ENCODE measurements at places on chromosomes 12 and 14.

DNA sequence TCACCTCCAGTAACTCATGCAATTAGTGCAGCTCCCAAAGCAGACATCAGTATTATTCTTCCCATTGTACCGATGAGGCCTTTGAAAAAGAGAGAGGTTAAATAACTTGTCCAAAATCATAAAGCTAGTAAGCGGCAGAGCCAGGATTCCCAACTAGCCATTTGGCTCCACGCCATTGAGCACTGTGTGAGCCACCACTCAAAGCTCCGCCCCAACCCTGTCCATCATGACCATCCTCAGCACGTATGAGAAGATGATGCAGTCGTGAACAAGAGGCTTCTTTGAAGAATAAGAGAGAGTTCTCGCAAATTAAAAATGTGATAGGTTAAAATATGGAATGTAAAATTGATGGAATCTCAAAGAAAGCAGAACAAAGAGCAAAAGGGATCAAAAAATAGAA lies 14.6 kb downstream of the CLMN start:
- DNase-seq, result no peak

DNA sequence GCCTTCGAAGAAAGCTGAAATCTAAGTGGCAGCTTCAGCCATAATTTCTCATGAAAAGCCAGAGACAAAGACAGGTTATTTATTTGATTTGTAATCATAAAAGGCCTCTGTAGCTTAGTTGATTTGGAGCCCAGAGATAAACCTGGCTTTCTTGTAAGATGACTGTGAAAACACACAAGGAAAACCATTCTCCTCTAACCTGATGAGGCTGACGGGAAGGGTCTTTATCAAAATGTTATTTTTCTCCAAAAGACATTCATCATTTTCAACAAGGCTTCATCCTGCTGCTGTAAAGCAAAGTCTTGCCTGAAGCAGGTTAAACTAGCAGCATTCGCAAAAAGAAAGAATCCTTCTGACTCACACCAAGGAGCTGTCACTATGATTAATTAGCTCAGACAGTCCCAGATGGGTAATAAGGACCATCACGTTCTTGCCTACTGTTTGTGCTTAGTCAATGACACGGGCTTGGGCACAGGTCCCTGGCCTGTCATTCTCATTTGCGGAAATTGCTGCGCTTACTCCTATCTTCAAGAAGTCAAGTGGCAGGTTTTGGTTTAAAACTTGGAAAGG lies 286.6 kb downstream of the C12orf75 start:
- no peak for DNase-seq

GRCh38 chr12:123760267-123760938 lies 1.7 kb upstream of the DNAH10 start:
- no peak for DNase-seq

DNA sequence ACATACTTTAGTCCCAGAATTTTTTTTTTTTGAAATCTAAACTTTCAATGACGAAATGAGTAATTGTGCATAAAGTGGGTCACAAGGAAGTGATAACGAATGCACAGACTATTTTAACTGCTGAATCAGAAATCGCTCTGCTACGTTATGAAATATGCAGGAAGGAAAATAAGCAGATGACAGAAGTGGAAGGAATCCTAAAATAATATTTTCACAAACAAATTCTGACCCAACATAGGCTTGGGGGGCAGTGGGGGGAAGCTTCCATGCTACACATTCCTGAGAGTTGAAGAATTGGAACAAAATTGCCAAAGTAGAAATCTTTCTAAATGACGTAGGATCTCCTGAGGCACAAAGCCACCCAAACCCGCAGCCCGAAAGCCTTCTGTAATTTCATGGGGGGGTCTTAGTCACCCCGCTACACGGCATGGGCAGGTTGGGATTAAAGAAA lies 89.6 kb downstream of the ARF6 start:
- no peak for DNase-seq

DNA sequence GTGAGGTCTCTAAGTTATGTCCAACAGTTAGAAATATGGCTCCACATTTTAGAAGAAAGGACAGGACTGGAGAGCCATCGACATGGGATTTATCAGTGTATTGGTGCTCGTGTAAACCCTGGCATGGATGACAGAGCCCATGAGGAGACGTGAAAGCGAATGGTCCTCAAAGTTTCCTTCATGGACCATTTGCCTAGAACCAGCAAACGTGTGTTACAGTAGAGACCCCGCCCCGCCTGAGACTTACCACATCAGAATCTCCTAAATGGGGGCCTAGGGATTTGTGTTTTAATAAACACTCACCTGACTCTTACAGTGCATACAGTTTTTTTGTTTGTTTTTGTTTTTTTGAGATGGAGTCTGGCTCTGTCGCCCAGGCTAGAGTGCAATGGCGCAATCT lies 12.2 kb downstream of the EVL start:
- DNase-seq, result no peak

GRCh38 chr14:22086131-22086530 lies 412.5 kb upstream of the OR4E1 start:
- no peak for DNase-seq

DNA sequence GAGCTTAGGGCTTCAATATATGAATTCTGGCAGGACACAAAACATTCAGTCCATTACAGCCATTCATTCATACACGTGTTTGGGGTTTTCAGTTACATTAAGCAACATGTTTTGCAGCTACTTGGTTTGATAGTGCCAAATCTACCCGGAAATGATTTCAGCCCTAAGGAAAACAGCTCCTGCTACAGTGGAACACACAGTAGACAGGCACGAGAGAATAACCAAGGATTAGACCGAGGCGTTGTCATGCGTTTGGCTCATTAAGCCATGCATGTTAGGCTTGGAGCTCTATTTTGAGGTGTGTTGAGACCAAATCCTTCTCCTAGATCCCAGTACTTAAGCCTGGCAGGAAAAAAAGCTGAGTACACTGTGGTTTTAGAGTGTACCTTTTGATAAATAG lies 177.4 kb downstream of the PRKCH start:
- no peak for DNase-seq

GRCh38 chr14:105146181-105146975 lies 22.2 kb downstream of the JAG2 start:
- no peak for DNase-seq

GRCh38 chr14:33737446-33737845 lies 213.4 kb downstream of the EGLN3 start:
- no peak for DNase-seq

DNA sequence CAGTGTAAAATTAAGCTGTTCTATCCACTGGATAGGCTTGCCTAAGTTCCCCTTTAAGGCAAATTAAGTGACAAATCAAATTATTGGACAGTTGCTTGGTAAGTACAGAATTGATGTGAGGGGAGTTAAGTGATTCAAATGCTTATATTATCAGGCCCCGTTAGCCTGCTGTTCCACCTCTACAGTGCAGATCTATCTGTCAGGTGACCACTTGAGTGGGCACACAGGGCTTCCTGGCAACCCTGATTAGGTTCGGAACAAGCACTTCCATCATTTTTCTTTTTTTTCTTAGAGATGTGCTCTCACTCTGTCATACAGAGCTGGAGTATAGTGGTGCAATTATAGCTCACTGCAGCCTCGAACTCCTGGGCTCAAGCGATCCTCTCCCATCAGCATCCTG lies 453.8 kb downstream of the RAD51B start:
- no peak for DNase-seq

GRCh38 chr12:59583003-59583712 lies 12.7 kb upstream of the SLC16A7 start:
- no peak for DNase-seq

DNA sequence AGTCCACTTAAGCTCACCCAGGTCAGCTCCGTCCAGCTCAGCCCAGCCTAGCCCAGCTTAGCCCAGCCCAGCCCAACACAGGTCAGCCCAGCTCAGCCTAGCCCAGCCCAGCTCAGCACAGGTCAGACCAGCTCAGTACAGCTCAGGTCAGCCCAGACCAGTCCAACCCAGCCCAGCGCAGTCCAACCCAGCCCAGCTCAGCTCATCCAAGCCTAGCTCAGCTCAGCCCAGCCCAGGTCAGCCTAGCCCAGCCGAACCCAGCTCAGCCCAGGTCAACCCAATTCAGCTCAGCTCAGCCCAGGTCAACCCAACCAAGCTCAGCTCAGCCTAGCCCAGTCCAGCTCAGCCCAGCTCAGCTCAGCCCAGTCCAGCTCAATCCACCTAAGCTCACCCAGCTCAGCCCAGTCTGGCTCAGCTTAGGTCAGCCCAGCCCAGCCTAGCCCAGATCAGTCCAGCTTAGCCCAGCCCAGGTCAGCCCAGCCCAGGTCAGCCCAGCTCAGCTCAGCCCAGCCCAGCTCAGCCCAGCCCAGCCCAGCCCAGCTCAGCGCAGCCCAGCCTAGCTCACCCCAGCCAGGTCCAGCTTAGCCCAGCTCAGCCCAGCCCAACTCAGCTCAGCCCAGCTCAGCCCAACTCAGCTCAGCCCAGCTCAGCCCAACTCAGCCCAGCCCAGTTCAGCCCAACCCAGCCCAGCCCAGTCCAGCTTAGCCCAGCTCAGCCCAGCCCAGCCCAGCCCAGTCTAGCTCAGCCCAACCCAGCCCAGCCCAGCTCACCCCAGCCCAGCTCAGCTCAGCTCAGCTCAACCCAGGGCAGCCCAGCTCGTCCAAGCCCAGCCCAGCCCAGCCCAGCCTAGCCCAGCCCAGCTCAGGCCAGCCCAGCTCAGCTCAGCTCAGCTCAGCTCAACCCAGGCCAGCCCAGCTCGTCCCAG lies 184.0 kb downstream of the TMEM121 start:
- DNase-seq, result no peak

GRCh38 chr12:127629066-127629820 lies 637.7 kb upstream of the TMEM132C start:
- no peak for DNase-seq

GRCh38 chr14:83071888-83072501 lies 1538.3 kb upstream of the SEL1L start:
- DNase-seq, result peak; percentile 13

DNA sequence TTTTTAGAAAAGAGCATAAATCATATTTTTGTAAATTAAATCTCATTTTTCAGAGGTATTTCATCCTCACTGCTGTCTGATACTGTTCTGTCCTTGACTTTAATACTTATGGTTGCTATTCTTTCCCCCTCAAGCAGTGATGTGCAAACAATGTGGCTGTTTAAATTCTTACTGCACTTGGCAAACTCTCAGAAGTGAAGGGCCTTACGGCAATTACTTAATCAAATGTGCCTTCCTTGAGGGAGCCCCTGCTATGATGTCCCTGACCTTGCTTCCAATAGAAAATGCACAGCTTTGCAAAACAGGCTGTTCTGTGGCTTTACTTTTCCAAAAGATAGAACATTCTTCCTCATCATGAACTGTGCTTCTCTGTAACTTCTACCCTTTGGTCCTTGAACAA lies 35.2 kb downstream of the UBE3B start:
- DNase-seq, result no peak

- DNase-seq, result no peak
Observed at GRCh38 chr14:62001963-62002362, 239.7 kb downstream of the SNAPC1 start.

DNA sequence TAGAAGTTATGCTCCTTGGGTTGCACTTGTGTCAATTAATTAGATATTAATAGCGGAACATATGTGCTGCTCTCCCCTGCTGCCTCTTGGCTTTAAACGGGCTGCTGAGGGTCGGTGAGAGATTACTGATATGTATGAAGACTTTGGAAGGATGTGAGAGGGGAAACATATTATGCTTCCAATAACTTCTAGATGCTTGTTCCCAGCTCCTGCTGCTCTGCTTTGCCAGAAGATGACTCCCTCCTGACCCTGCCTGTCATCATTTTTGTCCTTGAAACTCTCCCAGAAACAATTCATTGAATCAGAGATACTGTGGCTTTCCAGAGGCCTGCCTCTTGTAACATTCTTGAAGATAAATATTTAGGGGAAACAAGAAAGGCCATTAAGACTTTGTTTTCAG lies 300.1 kb upstream of the STXBP6 start:
- DNase-seq, result no peak

GRCh38 chr12:116196752-116197718 lies 80.5 kb downstream of the MED13L start:
- DNase-seq, result no peak

DNA sequence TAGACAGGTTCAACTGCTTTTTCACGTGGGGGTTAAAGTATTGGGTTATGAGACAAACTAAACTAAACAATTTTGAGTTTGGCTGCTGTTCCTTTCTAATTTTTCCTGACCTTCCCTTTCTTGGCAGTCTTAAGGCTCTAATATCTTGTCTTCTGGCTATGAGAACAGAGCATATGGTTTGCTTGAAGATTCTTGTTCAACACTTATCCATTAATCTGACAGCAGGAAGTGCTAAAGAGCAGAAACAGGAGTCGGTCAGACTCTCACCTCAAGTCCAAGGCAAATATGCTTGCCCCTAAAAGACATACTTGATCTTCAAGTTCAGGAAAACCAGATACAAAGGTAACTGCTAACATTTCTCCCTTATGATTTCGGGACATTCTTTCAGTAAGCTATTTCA lies 52.6 kb upstream of the KCNJ8 start:
- DNase-seq, result no peak

GRCh38 chr14:23123419-23123818 lies 4.4 kb upstream of the CEBPE start:
- peak; percentile 64 for DNase-seq

DNA sequence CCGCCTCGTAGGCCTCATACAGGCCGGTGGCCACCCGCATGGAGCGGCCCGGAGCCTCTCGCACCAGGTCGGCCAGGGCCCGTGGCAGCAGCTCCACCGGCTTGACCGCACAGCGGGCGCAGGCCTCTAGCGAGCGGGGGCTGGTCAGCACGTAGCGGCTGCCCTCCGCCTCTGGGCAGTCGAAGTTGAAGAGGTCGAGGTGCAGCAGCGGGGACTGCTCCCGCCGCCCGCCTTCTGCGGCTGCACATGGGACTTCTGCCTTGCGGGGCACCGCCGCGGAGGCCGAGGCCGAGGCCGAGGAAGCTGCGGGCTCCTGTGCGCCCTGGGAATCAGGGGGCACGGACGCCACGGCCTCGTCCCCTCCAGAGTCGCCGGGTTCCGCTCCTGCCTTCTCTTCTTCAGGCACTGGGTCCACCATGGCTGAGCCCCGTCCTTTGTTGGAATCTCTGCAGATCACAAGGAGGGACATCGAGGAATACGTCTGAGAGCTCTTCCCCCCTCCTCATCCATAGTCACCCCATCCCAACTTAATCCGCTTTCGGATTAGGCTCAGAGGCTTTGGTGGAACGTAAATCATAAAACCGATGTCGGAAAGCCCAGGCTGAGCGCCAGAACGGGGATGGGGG lies 1.4 kb downstream of the CCDC177 start:
- no peak for DNase-seq

- DNase-seq, result no peak
Observed at GRCh38 chr14:69693801-69694729, 72.9 kb upstream of the SRSF5 start.

- DNase-seq, result no peak
Observed at GRCh38 chr14:95662376-95663186, 23.6 kb upstream of the TCL1B start.

- DNase-seq, result no peak
Observed at GRCh38 chr12:10191865-10192264, 13.0 kb downstream of the TMEM52B start.

- no peak for DNase-seq
Observed at GRCh38 chr14:61713724-61714437, 18.6 kb downstream of the HIF1A start.

DNA sequence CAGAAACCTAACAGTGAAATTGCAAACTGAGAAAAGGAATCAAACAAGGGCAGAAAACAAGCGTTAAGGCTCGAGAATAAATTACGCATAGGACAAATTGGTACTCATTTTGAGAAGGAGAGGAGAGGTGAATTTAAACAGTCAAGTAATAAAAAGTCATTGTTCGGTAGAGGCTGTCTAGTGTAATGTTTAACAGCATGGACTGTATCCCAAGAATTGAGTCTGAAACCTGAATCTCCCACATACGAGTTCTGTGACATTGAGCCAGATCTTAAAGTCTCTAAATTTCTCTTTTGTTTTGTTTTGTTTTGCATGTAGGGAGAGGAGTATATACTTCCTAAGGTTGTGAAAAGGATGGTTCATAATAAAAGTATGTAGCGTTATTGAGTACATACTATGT lies 216.5 kb upstream of the BTG1 start:
- no peak for DNase-seq

All from SHP77 (cell line).